Right lung (tissue), 10 donors: ENCODE measurements at places on chromosomes 16 and 17. TPM values are rescaled to one million over a fixed set of nuclear protein-coding genes. Genes with fewer than 3 reads are reported as not detected.
A peak's percentile ranks its signal among the peaks of the same experiment; 100 is the strongest.

GRCh38 chr16:69286941-69287713, 24.0 kb upstream of the VPS4A start:
- DNase-seq, result peak; percentile 65

DNA sequence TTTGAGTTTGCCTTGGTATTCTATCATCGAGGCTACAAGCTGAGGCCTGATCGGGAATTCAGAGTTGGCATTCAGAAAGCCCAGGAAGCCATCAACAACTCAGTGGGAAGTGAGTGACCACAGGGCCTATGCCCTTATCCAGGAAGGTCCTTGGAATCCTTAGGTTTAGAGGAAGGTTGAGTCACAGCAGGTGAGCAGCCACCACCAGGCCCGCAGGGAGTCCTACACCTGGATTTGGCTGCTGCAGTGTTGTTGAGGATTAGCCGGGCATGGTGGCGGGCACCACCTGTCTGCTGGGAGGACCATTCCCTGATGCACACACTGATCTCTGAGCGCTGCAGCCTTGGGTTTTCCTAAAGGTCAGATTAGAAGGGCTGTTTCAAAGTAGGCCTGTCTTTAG, 5.2 kb downstream of the ODAD4 start:
- no peak for DNase-seq

Gene TMIGD1
- polyA plus RNA-seq, result not detected

- DNase-seq, result no peak
Measured at GRCh38 chr16:24820522-24820921, 25.2 kb upstream of the SLC5A11 start.

DNA sequence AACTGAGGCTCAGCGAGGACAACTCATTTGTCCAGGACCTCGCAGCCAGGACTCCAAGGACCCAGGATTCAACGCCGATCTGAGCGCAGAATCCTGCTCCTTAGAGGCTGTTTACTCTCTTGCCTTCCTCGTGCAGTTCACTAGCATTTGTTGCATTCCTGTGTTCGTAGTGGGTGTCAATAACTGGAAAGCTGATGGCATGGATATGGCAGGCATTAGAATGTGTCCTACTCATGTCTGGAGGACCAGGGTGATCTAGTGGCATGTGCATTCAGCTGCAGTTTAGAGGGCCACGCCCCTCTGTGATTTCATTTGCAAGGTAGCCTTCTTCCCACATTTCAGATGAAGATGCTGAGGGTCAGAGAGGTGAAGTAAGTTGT, 510 bp downstream of the CRISPLD2 start:
- DNase-seq, result no peak

Gene WFDC1
- polyA plus RNA-seq, result 6.9 TPM

DNA sequence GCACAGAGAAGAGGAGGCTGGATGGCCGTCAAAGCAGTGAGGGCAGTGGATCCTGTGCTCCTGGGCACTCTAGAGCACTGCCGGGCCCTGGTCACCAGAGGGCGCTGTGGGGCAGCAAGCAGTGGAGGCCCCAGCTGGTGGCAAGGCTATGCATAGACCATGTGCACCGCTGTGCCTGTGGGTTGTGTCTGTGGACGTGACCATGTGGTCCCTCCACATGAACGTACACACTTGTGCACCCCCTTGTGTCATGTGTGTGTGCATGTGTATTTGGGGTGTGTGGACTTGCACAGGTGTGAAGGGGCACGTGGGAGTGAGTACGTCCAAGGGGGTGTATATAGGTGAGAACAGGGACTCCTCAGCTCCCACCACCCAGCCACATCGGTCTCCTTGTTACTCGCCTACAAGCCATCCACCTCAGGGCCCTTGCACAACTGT, 4.4 kb upstream of the MAP2K3 start:
- peak; percentile 77 for DNase-seq

Gene FBXL16
- 0.75 TPM for polyA plus RNA-seq

Gene PPM1E
- 0.50 TPM for polyA plus RNA-seq

DNA sequence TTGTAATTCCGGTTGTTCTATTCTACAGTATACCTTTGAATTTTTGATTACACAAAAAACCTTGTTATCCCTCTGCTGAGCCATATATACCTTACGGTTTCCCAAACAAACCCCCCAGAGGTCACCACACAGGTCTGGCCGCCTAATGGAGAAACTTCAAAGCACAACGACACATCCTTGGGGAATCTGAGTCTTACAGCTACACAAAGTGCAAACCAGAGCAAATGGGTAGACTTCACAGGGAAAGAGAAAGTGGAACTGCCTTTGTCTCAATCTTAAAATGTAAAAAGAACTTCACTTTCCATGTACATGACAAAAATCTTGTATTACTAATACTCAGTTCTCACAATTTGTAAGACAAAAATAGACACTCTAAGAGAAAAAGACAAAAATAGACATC, 2.7 kb downstream of the FBXO31 start:
- DNase-seq, result no peak

GRCh38 chr16:73036074-73036826, 11.7 kb downstream of the ZFHX3 start:
- no peak for DNase-seq

- peak; percentile 60 for DNase-seq
Measured at GRCh38 chr17:49556223-49556943, 19.3 kb upstream of the NXPH3 start.

GRCh38 chr16:12539185-12539929, 264.3 kb downstream of the CPPED1 start:
- no peak for DNase-seq

Gene ADGRG1
- 19.3 TPM for polyA plus RNA-seq

DNA sequence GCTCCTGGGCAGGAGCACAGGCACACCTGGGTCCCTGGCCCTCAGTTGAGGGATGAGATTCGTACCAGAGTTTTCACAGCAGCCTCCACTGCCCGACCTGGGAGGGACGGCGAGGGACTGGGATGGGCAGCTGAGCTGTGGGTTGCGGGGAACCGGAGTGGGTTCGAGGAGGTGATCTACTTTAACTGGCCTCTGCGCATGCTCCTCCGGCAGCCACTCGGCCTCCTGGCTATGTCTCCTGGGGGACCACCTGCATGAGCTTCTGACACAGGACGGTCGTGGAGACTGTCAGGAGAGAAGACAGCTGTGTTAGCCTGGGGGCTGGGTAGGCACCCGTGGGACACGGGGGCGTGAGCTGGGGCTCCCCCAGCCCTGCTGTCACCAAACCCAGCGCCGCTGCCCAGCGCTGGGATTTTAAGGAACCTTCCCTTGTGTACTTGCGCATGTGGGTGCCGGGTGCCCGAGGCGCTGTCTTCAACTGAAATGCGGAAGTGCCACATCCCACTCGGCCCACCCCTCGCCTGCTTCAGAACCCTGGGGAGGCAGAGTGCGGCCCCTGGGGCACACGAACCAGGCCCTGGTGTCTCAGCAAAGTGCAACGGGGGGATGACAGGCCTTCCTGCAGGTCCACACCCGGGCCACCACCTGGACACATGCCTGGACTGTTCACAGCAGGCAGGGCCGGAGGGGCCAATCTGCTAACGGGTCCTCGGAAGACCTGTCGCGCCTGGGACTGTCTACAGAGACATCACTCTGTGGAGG, 36.4 kb downstream of the SLC7A5 start:
- DNase-seq, result no peak

Gene AHSP
- 8.0 TPM for polyA plus RNA-seq

GRCh38 chr16:53870831-53871230, 166.9 kb downstream of the FTO start:
- DNase-seq, result no peak

DNA sequence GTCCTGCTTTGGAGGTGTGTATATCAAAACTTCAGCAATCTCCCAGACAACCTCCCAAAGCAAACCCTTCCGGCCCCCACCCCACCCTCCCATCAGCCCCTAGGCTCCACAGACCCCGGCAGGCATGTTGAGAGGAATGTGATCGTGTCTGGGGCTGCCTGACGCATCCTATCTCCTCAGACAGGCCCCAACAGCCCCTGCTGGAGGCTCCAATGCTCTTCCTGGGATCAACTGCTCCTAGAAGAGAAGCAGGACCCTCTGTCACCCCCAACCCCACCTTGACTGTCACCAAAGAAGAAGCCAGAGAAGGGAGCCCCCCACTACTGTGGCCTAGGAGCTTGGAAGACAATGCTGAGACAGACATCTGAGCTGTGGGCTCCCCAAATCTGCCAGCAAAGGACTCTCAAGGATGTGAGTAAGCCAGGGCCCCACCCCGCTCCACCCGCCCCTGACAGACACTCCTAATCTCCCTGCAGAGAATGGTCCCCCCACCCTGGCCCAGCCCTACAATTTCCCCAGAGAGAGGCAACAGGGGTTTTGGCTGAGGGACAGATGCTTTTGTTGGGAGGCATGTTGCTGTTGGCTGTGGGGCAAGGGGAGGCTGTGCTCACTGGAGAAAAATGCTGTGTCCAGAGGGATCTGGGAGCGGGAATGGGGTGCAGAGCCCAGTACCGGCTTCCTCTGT, 1.6 kb upstream of the KRT14 start:
- DNase-seq, result no peak

DNA sequence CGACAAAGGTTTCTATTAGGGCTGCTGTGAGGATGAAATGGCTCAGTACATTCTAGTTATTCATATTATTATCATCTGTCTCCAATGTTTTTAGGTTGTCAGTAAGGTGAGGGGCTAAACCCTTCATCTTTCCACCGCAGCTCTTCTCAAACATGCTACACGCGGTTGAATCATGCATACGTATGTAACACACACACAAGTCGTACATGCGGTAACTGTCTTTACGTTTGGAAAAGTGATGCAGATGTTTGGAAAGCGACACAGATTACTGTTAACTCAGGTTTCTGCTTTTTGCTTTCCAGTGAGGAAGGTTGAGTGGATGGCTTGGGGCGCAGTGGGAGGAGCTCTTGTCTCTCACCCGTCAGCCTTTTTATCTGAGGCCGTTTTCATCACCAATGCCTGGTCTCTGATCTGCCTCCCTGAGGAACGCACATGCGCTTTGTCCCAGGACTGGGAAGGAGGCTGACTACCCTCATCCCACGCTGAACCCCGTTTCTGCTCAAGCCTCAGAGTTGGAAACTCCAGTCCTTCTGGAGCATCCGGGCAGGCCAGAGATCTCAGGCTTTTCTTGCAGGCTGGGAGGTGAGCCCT, 3.2 kb upstream of the FOXL1 start:
- no peak for DNase-seq

- no peak for DNase-seq
Measured at GRCh38 chr17:49739641-49740271, 24.2 kb downstream of the FAM117A start.

- DNase-seq, result no peak
Measured at GRCh38 chr17:28346199-28346580, 10.6 kb downstream of the TNFAIP1 start.

Gene PYY
- 0.79 TPM for polyA plus RNA-seq

DNA sequence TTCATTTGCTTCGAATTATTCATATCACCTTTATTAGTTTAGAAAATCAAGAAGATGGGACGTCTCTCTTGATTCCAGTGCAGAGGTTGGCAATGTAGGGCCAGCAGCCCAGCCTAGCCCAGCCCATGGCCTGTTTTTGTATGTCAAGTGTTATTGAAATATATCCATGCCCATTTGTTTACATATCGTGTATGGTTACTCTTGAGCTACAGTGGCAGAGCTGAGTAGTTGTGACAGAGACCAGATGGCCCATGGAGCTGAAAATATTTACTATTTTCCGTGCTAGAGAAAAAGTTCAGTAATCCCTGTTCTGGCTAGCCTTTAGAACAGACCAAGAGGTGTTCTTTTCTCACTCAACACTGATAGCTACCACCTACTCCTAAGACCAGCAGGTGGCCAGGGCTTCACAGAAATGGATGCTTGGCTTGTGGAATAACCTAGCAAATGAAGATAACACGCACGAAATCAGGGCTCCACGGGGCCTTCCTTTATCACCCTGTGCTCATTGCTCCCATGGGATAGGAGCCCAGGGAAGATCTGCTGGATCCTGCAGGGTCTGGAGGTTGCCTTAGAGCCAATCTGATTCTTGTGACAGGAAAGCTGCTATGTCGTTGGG, 123.2 kb upstream of the ANKFN1 start:
- no peak for DNase-seq

DNA sequence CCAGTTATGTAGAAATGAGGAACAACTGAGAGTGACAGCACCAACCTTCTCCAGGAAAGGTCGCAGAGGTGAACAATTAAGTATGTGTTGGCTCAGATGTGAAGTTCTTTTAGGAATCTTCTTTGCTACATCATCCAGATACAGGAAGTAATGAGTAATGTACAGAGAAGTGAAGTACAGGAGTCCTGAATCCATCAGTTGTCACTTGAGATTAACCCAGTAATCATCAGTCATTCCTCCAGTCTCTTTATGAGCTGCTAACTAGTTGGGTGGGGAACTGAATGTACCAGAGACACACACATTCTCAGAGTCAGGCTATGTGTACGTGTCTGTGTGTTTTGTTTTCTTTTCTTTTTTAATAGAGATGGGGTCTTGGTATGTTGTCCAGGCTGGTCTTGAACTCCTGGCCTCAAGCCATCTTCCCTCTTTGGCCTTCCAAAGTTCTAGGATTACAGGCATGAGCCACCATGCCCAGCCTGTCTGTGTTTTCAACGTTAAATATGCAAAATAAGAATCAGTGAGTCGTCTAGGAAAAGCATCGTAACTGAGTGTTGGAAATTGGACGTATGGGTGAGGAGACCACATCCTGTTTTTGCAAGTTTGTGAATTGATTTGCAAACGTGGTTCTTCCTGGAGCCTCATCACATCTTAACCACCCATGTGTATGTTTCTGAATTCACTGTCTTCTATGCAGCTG, 19.9 kb downstream of the ZNF200 start:
- DNase-seq, result no peak

DNA sequence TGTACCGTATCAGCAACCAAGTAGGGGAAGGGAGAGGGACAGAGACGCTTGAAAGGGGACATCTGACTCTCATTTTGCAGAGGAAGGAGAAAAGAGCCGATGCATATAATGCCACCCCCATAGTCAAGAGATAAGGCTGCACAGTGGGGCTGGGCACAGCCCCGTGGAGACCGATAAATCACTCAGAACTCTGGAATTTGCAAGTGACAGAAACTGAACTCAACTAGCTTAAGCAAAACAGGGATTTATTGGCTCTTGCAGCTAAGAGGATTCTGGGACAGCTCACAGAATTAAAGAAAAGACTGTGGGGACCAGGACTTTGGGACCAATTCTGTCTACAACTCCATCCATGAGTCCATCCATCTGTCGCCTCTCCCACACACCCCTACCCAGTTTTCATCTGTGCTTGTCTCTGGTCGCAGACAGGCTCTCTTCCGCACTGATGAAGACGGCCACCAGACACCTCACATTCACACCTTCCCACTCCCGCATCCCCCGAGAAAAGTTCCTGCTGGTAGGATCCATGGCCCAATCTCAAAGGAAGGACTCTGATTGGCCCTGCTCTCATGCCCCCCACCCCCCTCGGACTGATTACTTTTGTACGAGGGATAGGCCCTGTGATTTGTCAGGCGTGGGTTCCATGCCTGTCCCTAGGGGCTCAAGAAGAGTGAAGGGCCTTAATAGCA, 105.9 kb upstream of the RPL38 start:
- DNase-seq, result no peak

DNA sequence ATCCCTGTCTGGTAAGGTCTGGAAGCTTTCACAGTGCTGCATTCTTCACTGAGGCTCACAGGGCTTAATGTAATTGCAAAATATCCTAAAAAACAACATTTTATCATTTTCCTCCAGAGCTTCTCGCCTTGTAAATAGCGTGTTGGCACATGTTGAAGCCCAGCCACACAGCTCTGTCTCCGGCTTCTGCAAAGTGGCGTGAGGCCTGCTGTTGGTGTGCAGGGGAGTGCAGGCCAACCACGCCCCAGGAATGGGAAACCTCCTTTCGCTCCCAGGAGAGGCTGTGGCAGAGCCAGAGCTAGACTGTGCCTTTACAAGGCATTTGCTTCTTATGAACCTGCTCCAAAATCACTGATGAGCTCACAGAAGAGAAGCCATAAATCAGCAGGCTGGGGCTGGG, 248.2 kb upstream of the MAF start:
- no peak for DNase-seq

GRCh38 chr17:55322453-55322985, 57.8 kb downstream of the HLF start:
- DNase-seq, result no peak
